ENCODE measurements at places on chromosomes 16 and 17.

DNA sequence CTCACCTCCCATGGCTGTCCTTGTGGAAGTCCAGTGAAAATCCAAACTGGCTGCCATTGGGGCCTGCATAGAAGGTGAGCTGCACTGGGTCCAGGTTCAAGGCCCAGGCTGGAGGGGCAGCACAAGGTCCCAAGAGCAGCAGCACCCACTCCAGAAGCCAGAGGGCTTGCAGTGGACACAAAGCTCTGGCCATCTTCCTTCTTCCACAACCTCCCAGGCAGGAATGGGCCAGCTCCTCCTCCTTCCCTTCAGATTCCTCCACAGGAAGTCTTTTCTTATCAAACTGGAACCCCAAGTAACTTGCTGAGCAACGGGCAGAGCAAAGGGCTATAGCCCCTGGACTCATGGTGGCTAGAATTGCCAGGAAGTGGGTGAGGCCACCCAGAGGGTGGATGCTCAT is at the start of gene ITGA2B:
ITGA2B (minus strand) TSS at position 369 of the 400 bp plus-strand sequence; CDS start at position 193, 176 bp downstream.
- DNase-seq = no peak

DNA sequence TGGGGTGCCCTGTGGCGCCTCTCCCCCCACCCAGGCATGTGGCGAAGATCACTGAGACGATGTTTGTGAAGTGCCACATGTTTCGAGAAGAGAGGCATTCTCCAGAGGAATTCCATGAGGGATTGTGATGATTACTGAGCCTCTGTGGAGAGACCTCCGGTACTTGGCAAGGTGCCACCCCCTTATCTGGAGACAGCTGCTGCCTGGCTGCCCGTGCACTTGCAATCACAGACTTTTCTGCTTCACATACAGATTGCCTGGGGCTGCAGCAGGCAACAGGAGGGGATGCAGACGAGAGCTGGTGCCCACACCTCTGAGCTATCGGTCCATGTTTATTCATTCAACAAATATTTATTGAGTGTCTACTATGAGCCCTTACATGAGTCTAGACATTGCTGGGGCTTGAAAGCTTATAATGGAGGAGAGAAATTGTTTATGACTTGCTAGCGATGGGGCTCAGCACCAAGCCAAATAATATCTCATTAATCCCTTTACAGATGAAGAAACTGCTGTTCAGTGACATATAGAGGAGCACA is 317.2 kb upstream of the ZFHX3 start:
- DNase-seq = peak; percentile 16

DNA sequence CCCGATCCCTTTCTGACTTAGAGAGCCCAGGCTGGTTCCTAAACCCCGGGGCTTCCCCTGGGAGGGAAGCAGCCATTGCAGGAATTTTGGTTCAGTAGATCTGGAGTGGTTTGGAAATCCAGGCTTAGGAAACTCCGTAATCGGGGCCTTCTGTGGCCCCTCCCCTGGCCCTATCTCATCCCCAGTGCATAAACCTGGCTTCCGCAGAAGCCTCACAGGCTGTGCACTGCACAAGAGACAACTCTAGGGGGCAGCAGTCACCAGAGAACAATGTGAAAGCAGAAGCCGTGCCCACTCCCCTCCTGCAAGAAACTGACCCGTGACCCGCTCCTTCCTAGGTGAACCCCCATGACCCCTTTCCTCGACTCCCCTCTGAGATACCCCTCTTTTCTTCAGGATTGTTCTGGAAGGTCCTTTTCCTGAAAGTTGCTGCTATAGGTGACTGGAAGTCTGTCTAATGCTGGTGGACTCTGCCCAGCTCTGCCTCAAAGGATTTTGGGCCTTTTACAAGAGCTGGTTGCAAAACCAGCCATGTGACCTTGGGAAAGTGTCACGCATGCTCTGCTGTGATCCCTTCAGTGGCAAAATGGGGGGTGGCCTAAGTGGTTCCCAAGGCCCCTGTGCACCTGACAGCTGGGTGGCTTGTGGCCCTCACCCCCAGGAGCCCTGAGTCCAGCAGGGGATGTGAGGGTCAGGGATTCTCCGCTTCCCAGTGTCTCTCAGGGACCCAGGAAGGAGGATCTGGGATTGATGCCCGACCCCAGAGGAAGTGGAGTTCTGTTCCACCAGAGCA is 14.4 kb downstream of the GUCY2D start:
- DNase-seq = peak; percentile 18

DNA sequence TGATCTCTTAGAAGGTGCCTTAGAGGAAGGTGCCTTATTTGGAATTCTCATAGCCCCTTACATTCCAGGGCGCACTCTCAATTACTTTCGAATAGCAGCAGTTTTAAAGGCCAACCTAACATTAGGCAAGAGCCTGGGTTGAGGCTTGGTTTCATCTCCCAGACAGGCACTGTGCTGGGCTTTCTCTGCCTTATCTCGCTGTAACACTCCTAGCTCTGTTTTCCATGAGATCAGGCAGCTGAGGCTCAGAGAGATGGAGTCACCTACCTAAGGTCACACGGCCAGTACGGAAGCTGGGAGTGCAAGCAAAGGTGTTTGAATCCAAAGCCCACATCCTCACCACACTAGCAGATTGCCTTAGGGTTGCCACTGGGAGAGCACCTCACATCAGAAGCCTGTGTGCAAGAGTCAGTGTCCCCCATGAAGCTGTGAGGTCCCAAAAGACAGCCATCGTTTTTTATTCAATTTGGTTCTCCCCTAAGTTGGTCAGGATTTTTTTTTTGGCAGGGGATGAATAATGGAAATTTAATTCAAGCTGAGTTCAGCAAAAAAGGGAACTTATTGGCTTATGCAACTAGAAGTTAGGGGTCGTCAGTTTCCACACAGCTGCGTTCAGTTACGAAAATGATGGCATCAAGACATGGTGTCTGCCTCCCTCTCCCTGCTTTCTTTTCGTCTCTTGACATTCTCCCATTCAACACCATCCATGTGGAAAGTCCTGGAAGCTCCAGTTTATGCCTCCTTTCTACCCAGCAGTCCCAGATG is 206.4 kb downstream of the KATNIP start:
- DNase-seq = no peak

GRCh38 chr16:2455081-2455845 is 4.6 kb upstream of the TEDC2 start:
- DNase-seq = no peak

DNA sequence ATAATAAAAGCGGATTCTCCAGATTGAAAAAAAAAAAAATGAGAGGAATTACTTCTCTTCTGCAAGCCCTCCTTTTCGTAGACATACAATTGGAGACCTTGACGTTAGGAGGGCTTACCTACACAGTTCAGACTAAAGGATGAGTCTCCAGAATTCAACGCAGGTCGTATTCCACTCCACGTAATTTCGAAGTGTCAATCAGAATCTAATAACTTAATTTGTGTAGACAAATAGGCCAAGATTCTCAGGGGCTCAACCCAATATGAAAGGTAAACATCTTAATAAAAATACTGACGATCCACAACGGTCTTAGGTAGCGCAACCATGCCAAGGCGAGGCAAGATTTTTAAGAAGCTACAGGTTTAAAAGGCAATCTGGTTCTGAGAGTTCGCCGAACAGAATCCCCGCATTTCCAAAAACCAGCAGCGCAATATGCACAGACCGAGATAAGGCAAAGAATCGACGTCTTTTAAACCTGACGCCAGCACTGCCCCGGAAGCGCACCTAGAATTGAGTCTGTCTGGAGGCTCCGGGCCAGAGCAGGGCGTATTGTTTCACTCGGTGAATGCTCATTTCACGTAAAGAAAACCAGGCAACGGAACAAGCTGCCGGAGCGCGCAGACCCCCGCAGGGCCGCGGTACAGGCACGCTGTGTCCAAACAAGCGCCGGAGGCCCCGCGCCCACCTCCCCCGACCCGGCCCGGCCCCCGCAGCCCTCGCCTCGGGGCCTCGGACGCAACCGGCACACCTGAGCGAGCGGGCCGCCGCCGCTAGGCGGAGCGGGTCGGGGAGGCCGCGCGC is 623 bp downstream of the MBTPS1 start:
- peak; percentile 34 for DNase-seq

GRCh38 chr17:62601471-62601870 is 26.0 kb upstream of the MRC2 start:
- no peak for DNase-seq

DNA sequence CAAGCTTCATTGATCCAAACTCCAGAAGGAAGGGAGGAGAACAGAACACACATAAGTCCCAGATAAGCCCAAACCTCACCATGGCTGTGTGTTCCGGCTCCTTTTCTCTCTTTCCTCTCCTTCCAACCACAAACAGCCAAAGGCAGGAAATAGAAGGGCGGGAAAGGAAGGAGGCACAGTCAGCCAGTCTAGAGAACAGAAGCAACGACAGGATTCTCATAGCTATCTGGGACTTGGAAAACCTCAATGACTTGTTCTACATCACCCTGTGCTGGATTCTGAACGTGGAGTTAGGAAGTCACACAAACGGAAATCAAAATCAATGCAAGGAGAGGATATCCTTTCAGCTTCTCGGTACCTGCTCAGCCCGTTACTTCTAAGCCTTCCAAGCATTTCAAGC is 9.0 kb downstream of the CRK start:
- no peak for DNase-seq

GRCh38 chr17:32486701-32487472 is at the start of gene CDK5R1:
CDK5R1 (plus strand) TSS chr17:32486993; CDS start chr17:32487621, 628 bp downstream.
- DNase-seq = peak; percentile 69

GRCh38 chr17:70242781-70243437 is 73.6 kb downstream of the KCNJ2 start:
- no peak for DNase-seq

GRCh38 chr16:51816929-51817328 is 665.9 kb upstream of the SALL1 start:
- no peak for DNase-seq

GRCh38 chr16:698911-699671 is 6.5 kb downstream of the FBXL16 start:
- DNase-seq = no peak

GRCh38 chr16:84228256-84228838 is 11.5 kb downstream of the KCNG4 start:
- DNase-seq = peak; percentile 74

- DNase-seq = peak; percentile 72
Measured at GRCh38 chr16:87725596-87726235, 40.1 kb downstream of the KLHDC4 start.

DNA sequence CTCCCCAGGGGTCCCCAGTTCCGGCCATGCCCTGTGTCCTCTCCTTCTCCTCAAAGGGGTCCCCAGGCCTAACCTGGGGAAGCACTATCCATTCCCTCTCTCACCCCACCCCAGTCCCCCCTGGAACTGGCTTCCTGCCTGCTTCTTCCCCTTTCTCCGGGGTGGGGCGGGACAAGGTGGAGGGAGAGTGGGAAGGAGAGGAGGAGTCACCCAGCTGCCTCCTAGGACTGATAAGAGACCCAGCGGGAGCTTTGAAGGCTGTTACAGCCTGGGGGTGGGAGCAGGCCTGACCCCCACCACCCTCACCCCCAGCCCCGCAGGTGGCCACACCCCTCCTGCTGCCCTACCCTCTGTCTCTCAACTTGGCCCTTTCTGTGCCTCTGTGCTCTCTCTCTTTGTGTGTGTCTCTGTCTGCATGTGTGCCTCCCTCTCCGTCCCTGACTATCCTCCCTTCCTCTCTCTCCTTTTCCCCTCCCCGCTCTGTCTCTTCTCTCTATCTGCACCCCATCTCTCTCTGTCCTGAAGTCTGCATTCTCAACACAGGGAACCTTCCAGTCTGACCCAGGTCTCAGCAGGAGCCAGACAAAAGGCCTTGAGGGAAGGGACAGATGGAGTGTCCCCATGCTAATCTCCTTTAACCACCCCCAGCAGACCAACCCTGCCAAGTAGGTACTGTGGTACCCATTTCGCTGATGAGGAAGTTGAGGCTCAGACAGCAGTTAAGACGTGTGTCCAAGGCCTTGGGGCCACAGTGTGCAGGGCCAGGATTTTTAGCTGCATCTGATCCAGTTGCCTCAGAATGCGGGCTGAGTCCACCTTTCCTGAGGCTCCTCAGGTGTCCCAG is 66.1 kb downstream of the RAB11FIP4 start:
- DNase-seq = no peak

- DNase-seq = peak; percentile 51
Measured at GRCh38 chr16:75340741-75341491, 89.5 kb upstream of the BCAR1 start.

GRCh38 chr17:29124925-29125273 is 55.3 kb downstream of the MYO18A start:
- DNase-seq = no peak

DNA sequence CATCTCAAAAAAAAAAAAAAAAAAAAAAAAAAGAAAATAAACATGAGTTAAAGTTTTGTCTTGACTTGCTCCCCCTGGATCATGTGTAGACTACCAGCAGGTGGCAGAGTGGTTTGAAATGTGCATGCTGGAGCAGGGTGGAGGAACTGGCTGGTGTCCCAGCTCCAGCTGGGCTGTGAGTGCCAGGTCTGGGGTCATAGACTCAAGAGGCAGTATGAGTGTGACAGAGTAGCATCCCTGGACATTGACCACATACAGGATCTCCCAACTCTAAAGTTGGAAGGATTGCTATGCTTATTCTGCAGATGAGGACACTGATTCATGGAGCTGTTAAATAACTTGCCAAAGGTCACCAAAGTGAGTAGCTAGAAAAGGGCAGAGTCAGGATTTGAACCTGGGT is 198.0 kb upstream of the MPHOSPH6 start:
- DNase-seq = peak; percentile 3

GRCh38 chr16:74468807-74469525 is 47.7 kb upstream of the CLEC18B start:
- no peak for DNase-seq

DNA sequence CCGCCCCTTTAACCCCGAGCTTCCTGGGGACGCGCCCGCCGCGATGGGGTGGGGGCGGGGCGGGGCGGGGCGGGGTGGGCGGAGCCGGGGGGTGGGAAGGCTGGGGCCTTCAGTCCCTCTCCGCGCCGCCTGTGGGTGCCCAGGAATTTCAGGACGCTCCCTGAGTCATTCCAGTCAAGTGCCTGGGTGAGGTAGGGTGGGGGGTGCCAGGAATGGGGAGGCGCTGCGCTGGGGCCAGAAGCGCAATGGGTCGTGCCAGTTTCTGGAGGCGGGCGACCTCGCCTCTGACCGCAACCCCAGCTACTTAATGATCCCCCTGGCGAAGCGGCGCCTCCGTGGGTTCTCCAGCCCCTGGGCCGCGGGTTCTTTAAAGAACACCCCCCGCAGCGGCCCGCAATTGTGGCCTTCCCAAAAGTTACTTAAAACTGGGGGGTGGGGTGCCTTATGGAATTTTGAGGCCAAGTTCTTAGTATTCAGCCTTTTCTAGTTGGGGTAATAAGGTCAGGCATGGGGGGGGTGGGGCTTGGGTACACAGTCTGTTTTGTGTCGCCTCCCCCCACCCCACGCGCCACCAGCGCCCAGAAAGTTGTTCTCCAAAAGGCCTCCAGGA is 826 bp upstream of the GSE1 start:
- peak; percentile 97 for DNase-seq

- no peak for DNase-seq
Measured at GRCh38 chr16:16790597-16790996, 411.7 kb downstream of the NPIPA7 start.

GRCh38 chr16:65770752-65771151 is 595.7 kb upstream of the CDH5 start:
- DNase-seq = no peak

- DNase-seq = peak; percentile 67
Measured at GRCh38 chr17:13477180-13477611, 124.5 kb downstream of the HS3ST3A1 start.
